Renal cortical epithelial cell (primary cell): ENCODE measurements at places on chromosomes 4 and X. TPM values are rescaled to one million over a fixed set of nuclear protein-coding genes. Genes with fewer than 3 reads are reported as not detected.
A peak's percentile ranks its signal among the peaks of the same experiment; 100 is the strongest.

The NDP gene
- total RNA-seq, result 0.10 and 1.6 TPM in 2 replicates

The SLC49A3 gene
- 3.7 and 4.3 TPM in 2 replicates for total RNA-seq

The KLHL4 gene
- 2.6 and 3.6 TPM in 2 replicates for total RNA-seq

GRCh38 chr4:122052677-122053076, 99.5 kb upstream of the BLTP1 start:
- DNase-seq, result no peak

DNA sequence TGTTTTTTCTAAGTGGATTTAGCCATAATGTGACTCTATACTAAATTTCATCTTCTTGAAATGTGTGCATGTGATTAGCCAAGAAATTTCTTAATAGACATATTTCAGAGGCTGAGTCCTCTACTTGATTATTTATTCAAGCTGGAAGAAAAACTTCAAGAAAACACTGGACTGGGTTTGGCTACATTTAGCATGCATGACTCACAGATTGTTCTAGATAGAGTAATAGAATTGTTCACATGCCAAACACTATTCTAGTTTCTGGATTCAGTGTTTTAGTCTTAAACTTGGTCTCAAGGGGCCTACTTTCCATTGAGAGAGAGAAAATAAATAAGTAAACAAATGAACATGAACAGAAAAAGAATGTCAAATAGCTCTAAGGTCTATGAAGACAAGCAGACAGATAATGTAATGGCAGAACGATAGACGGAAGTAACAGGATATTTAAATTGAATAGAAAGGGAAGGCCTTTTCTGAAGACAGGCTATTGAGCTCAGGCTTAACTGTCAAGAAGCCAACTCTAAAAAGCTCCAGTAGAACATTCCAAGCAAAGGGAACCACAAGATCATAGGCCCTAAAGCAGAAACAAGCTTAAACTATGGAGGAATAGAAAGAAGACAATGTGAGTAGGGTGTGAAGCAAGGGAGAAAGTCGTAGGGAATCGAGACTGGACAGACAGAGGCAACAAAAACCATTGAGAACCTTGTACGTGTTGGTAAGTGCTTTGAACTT, 104.6 kb downstream of the TMEM144 start:
- DNase-seq, result peak; percentile 87

DNA sequence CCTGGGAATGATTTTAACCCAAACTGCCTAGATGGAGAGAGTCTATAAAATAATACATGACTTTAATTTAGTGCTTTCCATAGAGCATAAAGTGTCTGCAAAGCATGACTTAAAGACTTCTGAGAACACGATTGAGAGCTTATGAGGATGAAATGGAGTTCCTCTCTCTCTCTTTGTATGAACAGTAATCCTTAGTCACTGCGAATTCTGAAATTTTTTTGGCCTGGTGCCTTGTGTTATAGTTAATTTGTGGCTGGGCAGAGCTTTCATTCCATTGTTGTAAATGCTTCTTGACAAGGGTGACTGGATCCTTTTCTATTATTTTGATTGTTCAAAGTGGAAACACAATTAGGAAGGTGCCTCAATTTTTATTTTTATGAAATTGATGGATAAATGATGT, 179.5 kb downstream of the CEP135 start:
- peak; percentile 13 for DNase-seq

DNA sequence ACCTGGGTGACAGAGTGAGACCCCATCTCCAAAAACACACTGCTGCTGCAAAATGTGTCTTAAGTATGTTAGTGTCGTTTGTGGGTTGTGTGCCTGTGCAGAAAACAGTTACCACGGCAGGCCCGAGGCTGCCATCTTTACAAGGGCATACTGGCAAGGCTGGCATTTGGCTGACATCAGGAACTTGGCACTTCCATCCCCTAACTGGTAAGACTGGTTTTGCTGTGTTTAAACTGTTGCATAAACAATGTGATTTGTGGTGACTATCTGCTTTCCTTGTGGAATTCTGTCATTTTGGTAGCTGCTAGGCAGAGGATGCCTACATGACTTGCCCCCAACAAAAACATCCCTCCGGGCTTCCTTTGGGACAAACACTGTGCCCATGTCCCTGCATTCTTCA, 12.3 kb downstream of the LRP2BP start:
- no peak for DNase-seq

DNA sequence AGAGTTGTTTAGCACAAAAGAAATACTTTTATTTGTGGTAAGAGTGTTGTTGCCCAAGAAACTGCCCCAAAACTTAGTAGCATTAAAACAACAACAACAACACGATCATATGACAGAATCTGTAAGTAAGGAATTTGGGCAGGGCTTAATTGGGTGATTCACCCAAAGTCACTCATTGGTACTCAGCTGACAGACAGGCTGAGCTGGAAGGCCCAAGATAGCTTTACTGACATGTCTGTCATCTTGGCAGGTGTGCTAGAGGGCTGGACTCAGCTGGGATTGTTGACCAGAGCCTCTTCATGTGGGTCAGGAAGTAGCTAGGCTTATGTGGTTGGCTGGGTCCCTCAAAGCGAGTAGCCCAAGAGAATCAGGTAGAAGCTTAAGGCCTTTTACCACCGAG, 52.3 kb downstream of the KIAA0232 start:
- DNase-seq, result peak; percentile 77

GRCh38 chrX:41164449-41164848, 79.2 kb downstream of the USP9X start:
- DNase-seq, result no peak
